ENCODE measurements at places on chromosomes 7 and 10. TPM values are rescaled to one million over a fixed set of nuclear protein-coding genes. Genes with fewer than 3 reads are reported as not detected.
A peak's percentile ranks its signal among the peaks of the same experiment; 100 is the strongest.

ANXA8L1 gene
- total RNA-seq, result not detected

MINDY3 gene
- 7.6 TPM for total RNA-seq

TLX1 gene
- 0.15 TPM for total RNA-seq

TMEM225B gene
- not detected for total RNA-seq

DDC gene
- total RNA-seq, result not detected

DNA sequence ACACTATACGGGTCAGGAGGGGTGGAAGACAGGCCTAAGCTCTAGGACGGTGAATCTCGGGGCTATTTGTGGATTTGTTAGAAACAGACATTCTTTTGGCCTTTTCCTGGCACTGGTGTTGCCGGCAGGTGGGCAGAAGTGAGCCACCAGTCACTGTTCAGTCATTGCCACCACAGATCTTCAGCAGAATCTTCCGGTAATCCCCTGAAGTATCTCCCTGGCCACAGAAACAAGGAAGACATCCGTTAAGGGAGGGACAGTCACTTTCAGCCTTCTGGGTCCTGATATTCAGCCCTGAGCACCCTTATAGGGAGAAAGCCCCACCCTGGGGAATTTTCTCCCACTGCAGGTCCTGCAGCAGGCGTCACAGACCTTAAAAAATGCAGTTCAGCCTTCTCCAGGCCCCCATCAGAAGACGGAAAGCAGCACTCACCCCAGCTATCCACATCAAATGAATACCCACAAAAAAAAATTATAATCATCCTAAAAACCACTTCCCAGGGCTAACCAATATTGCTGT lies 23.2 kb downstream of the PLAC9 start:
- no peak for DNase-seq

- no peak for DNase-seq
Observed at GRCh38 chr7:71558806-71559613, 427.1 kb downstream of the GALNT17 start.

DNA sequence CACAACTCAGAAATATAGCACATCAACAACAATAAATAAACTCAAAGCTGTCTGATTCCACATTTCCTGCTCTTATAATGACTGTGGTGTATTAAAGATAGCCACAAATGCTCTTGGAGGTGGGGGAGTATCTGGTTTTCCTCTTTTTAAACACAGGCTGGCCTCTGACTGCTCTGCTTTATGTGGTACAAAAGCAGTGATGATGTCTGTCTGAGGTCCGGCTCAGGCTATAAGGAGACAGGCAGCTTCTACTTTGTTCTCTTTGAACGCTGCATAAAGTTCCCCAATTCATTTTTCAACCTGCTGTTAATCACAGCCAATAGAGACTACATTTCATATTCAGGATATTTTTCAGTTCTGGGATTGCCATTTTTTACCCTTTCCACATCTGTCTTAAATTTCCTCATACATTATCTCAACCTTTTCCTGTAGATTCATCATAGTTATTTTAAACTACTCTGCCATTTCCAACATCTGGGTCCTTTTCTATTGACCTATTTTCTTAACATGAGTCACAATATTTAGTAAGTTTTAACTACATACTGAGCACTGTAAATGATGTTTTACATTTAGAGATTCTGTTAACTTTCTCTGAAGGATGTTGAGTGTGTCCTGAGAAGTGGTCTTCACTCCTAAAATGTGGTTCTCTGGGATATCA lies 64.9 kb downstream of the CRPPA start:
- DNase-seq, result no peak

DNA sequence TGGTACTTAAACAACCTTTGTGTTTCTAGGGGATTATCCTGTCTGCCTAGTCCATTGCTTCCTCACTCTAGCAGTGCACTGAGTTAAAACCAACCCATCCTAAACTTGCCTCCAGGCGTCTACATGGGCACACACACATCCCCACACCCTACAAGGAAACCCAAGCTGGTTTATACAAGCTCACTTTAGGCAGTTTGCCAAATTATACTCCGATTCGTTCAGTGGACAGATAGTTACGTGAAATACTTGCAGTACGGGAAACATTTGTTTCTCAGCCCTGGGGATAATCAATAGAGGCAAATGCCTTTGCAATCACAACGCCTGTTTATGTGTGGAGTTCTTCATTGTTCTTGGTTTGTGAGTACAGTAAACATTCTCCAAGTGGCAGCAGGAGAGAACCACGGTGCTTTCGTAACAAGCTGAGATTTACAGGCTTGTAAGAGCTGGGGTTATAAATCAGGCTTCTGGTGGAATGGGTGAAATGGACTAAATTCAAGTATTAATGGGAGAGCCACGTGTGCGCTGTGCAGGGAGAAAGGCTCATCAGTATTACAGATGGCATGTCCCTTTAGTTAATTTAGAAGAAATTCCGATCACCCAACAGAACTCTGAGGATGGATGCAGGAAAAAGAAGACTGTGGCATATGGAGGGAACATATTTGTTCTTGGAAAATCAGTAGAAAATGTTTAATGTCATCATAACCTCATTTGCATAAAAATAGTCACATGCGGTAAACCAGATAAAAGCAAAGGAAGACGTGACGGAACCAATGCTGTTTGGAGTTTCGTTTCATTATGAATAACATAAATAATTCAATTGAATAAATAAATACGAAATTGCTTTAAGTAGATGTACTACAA lies 217.1 kb downstream of the GALNT17 start:
- no peak for DNase-seq

DNA sequence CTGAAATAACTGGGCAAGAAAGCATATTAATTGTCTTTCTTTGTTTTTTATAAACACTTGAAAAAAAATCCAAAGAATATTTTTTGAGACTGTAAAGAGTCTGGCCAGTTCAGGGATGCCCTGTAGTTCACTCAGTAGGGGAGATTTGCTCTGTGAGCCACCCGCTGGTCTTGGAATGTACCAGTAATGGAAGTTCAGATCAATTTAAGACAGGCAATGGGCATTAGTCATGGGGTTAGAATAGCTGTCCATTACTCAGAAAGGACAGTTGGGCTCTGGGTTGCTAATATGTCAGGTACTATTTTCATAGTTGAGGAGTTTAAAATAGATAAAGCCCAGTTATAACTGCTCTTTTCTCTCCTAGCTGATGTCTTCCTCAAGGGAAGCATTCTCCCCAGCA lies 38.7 kb downstream of the A1CF start:
- no peak for DNase-seq

GRCh38 chr7:112022128-112022527 lies 184.1 kb downstream of the DOCK4 start:
- DNase-seq, result no peak

- peak; percentile 76 for DNase-seq
Observed at GRCh38 chr10:103451831-103452505, at the start of gene CALHM2. Gene CALHM2 (minus strand): TSS chr10:103452370. CDS start chr10:103449941, 2,429 bp downstream.

DNA sequence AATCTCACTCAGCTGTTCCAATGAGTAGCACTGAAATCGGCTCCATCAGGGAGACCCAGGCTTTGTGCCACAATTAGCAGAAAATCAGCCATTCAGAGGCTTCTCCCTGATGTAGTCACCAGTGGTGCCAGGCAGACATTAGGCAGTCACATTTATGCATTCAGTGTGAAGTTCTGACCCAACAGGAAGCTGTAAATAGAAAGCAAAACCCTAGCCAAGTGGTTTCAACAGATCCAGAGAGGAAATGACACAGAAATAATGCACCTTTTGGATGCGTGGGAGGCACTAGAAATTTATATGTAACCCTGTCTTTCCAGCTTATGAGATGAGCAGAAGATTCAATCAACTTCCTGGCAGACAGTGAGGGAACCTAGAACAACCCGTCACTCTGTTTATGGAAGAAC lies 186.4 kb downstream of the PDE1C start:
- no peak for DNase-seq

GRCh38 chr7:158726277-158726807 lies 21.7 kb upstream of the NCAPG2 start:
- no peak for DNase-seq

DNA sequence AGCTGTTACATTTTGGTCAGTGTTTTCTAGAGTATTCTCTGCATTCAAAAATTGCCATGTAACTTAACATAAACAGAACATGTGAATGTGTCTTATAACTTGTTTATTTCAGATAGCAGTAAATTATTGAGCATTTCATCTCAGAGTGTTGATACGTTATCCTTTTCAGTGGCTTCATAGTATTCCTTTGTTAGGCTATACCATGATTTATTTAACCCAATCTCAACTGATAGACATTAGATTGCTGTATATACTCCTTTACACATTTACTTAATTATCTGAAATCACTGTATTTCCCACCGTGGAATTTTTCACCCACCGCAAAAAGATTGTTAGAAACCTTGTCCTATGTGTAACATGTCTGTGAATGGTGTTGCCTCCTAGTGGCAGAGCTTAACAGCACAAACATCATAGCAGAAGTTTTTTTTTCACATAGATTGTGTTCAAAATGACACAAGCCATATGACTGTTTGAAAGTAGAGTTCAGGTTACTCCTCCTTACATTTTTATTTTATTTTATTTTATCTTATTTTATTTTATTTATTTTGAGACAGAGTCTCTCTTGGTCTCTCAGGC lies 21.4 kb downstream of the SLF2 start:
- DNase-seq, result no peak

- DNase-seq, result no peak
Observed at GRCh38 chr10:105538874-105539273, 897.8 kb downstream of the SORCS3 start.

DNA sequence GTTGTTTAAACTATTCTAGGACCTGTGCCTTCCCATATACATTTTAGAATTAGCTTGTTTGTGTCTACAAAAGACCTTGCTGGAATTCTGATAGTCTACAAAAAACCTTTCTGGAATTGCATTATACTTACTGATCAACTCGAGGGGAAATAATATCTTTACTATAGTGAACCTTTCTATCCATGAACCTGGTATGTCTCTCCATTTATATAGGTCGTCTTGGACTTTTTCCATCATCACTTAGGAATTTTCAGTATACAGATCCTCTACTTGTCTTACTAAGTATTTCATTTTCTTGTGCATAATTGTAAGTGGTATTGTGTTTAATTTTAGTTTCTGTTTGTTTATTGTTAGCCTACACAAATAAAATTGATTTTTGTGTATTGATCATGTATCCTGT lies 101.1 kb downstream of the WDFY4 start:
- DNase-seq, result no peak

- DNase-seq, result no peak
Observed at GRCh38 chr10:128852902-128853301, 614.1 kb upstream of the MGMT start.

GRCh38 chr10:31762316-31762715 lies 166.3 kb downstream of the ARHGAP12 start:
- no peak for DNase-seq

DNA sequence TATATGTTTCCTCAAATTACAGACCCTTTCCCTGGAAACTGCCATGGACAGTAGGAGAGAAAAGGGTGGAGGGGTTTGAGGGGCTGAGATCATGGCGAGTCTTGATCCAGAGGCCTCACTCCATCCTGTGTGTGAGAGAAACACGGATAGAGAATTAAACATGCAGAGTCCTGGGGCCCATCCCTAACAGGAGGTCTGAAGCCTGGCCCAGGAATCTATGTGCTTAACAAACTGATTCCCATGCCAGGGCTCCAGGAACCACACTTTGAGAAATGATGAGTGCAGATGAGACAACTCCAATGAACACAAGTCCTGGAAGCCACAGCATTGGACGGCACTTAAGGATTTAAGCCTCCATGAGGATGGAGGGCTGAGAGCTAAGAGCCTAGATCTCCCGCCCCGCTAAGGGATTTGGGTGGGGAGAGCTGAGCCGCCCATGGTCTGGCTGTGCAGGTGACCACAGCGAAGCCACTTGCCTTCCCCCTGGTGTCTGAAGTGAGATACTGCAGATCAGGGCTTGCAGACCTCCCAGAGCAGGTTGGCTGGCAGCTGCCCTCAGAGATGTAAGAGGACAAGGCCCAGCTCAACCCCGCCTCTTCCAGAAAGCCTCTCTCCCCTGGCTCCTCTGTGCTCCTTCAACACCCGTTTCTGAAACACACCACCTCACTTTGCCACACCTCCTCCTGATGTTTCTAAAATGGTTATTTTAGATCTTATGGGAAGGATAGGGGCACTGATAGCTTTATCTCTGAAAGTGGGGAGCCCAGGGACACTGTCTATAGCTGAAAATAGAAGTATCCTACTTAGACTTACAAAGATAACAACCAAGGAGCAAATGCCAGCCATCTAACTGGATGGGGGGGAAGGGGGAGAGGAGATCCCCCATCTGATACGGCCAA lies 24.8 kb upstream of the EIF5AL1 start:
- peak; percentile 46 for DNase-seq

GRCh38 chr10:90125456-90126255 lies 424.3 kb downstream of the KIF20B start:
- no peak for DNase-seq
